Head of caudate nucleus (tissue), 42 donors: ENCODE measurements at places on chromosomes 6 and 20.

GRCh38 chr20:63484651-63485403, 12.4 kb upstream of the KCNQ2 start:
- DNase-seq, result no peak

GRCh38 chr20:2875690-2876203, 2.5 kb downstream of the PTPRA start:
- DNase-seq, result no peak

GRCh38 chr20:20202768-20203167, 150.4 kb downstream of the CFAP61 start:
- no peak for DNase-seq

DNA sequence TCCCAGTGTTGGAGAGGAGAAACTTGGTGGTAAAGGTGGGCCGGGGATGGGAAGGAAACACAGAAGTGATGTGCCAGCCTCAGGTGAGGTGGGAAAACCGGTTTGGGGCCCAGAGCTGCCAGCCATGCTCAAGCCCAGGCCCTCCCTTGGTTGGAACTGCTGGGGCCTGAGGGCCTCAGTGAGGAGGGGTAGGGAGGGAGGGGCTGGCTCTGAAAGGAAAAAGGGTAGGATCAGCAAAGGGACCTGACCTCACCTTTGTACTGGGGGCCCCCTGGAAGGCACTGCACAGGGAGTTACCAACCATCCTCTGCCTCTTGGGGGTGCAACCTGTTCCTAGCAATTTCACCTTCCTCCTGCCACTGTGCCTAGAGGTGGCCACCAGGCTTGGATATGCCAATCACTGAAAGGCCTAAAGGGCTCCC, 1.8 kb upstream of the SPEF1 start:
- no peak for DNase-seq

DNA sequence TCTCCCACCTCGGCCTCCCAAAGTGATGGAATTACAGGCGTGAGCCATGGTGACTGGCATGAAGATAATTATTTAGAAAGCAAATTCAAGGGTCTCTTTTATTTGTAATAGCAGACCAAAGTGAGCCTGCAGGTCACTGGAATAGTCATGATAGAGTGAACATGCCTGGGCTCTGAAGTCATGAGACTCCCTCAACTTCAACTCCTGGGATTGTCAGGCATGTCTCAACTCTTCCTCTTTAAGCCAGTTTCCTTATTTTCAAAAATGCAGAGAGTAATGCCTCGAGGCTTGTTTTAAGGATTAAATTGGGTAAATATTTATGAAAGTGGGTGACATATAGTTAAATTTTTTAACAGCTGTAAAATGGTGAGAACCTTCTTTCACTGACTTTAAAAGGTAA, 22.7 kb upstream of the HECA start:
- no peak for DNase-seq

DNA sequence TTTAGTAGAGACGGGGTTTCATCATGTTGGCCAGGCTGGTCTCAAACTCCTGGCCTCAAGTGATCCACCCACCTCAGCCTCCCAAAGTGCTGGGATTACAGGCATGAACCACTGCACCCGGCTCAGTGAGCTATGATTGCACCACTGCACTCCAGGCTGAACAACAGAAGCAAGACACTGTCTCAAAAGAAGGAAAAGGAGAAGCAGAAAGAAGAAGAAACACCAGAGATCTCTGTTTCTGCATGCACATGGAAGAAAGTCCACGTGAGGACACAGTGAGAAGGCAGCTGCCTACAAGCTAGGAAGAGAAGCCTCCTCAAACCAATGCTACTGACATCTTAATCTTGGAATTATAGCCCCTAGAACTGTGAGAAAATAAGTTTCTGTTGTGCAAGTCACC, 16.0 kb downstream of the ECT2L start:
- no peak for DNase-seq
